COR-L47 (cell line): ENCODE measurements at places on chromosomes 1 and 21.

DNA sequence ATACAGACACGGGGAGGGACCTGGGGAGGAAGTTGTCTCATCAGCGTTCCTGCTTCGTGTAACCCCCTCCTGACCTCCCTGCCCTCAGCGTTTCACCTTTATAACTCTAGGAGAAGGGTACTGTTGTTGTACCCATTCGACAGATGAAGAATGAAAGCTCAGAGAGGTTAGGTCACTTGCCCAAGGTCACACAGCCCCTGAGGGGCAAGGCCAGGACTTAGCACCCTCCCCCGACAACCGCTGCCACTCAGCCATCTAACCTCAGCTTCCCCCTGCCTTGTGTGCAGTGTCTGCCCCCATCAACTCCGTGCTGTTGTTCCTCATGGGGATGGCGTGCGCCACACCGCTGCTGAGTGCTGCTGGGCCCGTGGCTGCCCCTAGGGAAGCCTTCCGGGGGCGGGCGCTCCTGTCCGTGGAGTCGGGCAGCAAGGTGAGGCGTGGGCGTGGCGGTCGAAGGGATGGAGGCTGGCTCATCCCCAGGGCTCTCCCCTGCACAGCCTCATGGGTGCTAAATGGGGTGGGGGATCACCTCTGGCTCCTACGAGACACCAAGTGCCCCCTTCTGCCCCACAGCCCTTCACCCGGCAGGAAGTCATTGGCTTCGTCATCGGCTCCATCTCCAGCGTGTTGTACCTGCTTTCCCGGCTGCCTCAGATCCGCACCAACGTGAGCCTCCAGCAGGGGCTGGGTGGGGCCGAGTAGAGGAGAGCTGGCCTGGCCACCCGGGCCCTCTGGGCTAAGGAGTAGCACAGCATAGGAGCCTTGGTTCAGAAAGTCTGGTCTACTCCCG, 14.0 kb downstream of the SLC66A1 start:
- no peak for DNase-seq

- no peak for DNase-seq
Observed at GRCh38 chr1:54378874-54379554, 27.2 kb downstream of the SSBP3 start.

GRCh38 chr1:22563671-22564602, 648 bp downstream of the EPHA8 start:
- no peak for DNase-seq

DNA sequence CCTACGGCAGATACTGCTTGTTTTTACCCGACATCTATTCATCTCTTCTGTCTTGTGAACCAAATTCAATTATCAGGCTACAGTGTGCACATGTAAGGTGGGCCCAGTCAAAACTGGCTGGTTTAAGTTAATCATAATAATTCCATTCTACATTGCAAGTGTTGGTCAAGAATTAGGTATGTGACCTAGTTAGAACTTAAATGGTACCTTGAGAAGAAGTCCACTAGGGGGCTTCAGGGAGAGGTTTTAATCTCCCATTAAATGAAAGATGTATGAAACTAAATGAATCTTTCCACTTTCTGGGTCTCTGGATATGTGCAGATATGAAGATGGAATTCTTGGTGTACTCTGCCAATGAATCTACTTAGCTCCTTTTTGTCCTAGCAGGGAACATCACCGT, 187.1 kb downstream of the CDC42BPA start:
- DNase-seq = peak; percentile 1

GRCh38 chr1:171142416-171143385, 42.4 kb upstream of the FMO2 start:
- no peak for DNase-seq

DNA sequence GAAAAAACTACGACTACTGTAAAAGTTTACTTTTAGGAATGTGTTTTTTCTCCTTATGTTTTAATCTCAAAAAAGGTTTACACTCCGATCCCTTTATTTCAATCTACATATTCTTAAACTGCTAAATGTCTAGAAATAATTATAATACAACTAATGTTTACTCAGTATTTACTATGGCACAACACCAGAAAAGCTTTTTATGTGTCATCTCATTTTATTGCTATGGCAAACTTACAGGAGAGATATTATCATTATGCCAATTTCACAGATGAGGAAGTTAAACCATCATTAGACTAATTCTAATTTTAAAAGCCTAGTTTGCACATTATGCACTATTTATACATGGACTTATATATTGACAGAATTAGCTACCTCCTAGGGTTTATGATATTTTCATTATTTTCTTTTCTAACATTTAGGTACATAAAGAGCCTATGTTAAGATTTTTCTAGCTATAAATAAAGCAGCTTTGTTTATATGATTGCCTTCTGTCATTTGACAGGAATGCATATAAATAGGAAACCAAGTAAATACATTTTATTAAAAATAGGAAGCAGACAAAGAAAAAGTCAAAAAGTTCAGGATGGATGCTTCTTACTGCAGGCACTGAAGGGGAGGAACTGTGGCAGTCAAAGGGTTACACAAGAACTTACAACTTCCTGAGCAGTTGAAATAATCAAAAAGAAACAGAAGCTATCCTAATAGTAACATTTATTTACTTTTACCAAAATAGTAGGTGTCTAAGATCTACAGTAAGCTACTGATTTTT, 442.4 kb downstream of the LTN1 start:
- no peak for DNase-seq

DNA sequence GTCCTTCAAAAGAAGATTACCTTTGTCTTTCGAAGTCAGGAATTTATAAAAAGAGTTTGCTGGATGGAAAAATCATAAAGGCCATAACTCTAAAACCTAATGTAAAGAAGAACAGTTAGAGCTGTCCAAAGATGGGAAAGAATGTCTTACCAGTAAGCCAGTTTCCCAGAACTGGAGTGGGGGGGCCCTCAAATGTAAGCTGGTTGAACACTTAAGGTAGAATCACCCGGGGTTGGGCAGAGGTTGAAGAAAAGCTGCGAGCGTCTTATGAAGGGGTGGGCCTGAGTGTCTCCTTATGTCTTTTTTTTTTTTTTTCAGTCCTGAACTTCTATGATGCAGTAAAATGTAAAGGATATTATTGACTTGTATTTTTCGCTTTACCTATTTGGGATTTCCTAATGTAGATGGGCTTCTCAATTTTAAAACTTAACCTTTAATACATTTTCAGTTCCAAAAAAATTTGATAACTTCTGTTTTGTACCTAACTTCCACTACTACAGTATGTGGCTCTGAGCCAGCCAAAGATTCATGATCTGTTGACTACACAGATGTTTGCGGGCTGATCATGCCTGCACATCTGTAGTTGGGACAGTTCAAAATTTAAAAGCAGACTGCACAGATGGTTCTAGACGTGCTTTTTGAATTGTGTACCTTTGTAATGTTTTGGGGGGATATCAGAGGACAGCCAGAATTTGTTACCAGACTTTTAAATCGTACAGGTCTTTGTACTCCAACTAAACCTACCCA, 43.6 kb downstream of the NFYC start:
- no peak for DNase-seq

- no peak for DNase-seq
Observed at GRCh38 chr1:227556288-227556687, 7.1 kb upstream of the ZNF678 start.

DNA sequence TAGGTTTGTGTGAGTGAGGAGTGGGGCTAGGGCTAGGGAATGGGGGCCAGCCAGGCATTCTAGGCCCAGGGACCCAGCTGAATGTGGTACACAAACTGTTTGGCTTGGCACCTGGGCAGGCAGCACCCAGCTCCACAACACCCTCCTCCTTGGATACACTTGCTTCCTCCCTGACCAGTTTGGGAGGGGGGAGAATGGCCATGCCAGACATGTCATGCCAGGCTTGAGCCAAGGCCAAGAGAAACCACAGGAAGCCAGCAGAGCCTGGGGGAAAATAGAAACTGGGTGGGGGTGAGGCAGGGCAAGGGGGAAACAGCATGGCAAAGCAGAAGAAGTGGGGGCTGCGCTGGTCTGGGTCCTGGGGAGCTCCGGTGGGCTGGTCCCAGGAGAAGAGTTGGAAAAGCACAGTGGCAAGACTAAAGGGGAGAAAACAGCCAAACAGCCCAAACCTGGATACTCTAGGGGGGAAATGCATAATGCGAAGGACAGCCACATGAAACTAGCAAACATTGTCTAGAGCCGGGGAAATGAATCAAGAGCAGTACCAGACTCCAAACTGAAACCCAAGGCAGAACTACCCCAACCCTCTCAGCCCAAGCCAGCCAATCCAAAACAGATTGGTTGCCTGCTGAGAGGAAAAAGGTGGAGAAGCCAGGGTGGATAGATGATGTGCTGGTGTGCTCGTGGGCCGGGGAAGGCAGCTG, 47.9 kb downstream of the LGR6 start:
- DNase-seq = no peak

- no peak for DNase-seq
Observed at GRCh38 chr1:57845041-57845440, 421.2 kb upstream of the DAB1 start.

GRCh38 chr1:234768569-234769283, 158.7 kb upstream of the IRF2BP2 start:
- DNase-seq = no peak

GRCh38 chr1:84247425-84248220, 53.9 kb upstream of the SAMD13 start:
- no peak for DNase-seq

DNA sequence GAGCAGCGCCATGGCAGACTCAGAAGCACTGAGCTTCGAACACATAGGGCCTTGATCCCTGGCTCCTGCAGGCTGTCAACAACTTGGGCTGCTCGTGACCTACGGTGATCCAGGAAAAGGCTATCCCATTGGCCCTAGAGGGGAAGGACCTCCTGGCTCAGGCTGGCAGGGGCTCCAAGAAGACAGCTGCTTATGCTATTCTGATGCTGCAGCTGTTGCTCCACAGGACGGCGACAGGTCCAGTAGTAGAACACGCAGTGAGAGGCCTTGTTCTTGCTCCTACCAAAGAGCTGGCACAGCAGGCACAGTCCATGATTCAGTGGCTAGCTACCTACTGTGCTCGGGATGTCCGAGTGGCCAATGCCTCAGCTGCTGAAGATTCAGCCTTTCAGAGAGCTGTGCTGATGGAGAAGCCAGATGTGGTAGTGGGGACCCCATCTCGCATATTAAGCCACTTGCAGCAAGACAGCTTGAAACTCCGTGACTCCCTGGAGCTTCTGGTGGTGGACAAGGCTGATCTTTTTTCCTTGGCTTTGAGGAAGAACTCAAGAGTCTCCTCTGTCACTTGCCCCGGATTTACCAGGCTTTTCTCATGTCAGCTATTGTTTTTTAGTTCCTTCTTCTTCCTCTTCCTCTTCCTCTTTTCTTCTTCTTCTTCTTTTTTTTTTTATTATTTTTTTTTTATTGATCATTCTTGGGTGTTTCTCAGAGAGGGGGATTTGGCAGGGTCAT, 18.9 kb downstream of the ITLN2 start:
- DNase-seq = no peak

DNA sequence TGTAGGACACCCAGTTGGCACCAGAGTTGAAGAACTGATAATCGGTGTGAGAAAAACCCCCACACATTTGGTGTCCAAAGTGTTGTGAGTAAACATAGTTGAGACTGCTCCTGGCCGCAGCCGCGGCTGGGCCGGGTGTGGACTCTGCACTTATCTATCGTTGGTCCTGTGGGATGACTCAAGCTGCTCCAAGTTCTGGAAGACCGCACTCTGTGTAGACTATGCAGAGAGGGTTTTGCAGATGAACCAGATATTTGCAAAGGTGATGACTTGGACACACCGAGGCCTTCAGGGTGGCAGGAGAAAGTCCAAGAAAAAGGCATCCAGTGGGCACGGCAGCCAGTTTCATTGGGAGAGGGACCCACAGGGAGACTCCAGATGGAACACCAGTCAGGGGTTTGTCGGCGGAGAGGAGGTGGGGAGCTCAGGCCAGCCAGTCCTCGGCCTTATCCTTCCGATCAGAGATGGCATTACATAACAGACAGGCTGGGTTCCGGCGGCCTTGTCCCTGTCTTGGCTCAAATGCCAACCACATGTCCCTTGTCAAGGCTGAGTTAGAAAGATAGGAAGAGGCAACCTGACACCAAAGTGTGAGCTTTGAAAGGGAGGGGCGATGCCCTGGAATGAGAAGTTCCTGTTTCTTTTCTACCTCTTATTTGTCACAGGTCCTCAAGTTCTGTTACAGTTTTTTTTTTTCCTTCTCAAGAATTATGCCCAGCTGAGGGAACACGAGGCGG, 21.1 kb downstream of the C2CD2 start:
- DNase-seq = no peak

DNA sequence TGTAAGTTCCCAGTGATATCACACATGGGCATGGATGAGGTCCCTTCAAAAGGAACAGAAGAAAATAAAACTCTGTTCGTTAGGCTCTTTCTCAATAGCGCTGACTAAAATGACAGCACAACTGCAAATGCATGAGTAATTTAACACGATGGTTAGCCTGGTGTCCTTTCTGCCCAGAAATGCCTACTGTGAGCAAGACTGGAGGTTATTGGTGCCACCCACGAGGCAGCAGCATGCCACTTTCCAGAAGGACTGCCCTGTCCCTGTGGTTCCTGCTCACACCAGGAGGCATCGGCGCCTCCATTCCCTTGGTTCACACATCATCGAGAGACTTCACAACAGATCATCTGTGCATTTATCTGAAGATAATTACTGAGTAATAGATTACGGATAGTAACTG, 26.2 kb downstream of the VPS26C start:
- no peak for DNase-seq

DNA sequence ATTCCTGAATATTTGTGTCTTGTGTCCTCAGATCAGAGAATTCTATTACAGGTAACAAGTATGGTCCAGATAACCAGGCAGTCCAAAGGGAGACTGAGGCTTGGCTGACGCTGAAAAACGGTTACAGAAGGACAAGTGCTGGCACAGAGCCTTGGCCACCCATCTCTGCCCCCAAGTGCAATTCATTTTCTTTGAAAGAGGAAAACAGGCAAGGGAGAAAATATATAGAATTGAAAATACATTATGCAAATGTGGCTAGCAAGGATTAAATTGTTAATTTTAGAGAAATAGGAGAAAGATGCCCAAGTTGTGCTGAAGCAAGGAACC, 1.2 kb downstream of the SORT1 start:
- no peak for DNase-seq

- no peak for DNase-seq
Observed at GRCh38 chr1:165067829-165068228, 288.7 kb downstream of the LMX1A start.

- no peak for DNase-seq
Observed at GRCh38 chr1:170734412-170735175, 70.7 kb downstream of the PRRX1 start.

- DNase-seq = no peak
Observed at GRCh38 chr1:152111515-152111968, 3.7 kb downstream of the TCHH start.

- DNase-seq = no peak
Observed at GRCh38 chr1:9244501-9245229, 10.1 kb downstream of the H6PD start.

- DNase-seq = no peak
Observed at GRCh38 chr1:180842491-180843275, 70.0 kb upstream of the KIAA1614 start.

DNA sequence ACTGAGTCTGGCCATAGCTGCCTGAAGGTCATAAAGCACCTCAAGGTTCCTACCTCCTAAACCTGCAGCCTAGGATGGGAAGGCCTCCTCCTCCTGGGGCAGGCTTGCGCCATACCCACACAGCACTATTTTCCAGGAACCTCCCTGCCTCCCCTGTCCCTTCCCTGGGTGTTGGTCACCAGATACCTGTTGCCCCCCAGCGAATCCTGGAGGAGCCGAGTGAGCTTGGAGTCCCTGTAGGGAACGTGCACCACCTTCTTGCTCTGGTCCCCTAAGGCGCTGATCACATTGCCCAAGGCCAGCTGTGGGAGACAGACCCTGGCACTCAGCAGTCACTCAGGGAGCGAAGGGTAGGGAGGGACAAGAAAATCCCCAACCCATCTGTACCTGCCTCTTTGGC, 19.4 kb downstream of the KIF21B start:
- DNase-seq = no peak
